A549 treated with DMSO at 1 μM for 4 hours (cell line): ENCODE measurements at places on chromosomes 1 and 21. TPM values are rescaled to one million over a fixed set of nuclear protein-coding genes. Genes with fewer than 3 reads are reported as not detected.

Gene DRAXIN
- 0.09 to 0.23 TPM (median 0.17 TPM) in 5 replicates for total RNA-seq

Gene GOLT1A
- total RNA-seq, result 3.8 to 6.4 TPM (median 5.5 TPM) in 5 replicates

Gene OPRD1
- 0.03 to 0.06 TPM (median 0.05 TPM) in 5 replicates for total RNA-seq

Gene OLIG2
- total RNA-seq, result not detected in 5 replicates

Gene VSIG8
- 0.06 to 0.07 TPM in 2 of 5 replicates, not detected in the others for total RNA-seq

Gene LRRIQ3
- total RNA-seq, result 0.54 to 0.98 TPM (median 0.82 TPM) in 5 replicates

Gene OR2L13
- total RNA-seq, result not detected in 5 replicates

Gene KRTAP19-1
- total RNA-seq, result not detected in 5 replicates

Gene F13B
- 0.05 to 0.13 TPM in 2 of 5 replicates, not detected in the others for total RNA-seq

Gene CYP4A11
- not detected in 5 replicates for total RNA-seq

Gene OR6N1
- not detected in 5 replicates for total RNA-seq

Gene PCBP3
- total RNA-seq, result 0.80 to 1.3 TPM (median 1.1 TPM) in 5 replicates

Gene WDR64
- not detected in 5 replicates for total RNA-seq

Gene ATPAF1
- 32.1 to 37.9 TPM (median 35.0 TPM) in 5 replicates for total RNA-seq

Gene CFHR1
- total RNA-seq, result 0.10 to 0.39 TPM (median 0.31 TPM) in 4 of 5 replicates, not detected in the other

Gene BTG3
- 25.6 to 33.1 TPM (median 31.4 TPM) in 5 replicates for total RNA-seq

Gene PLXNA2
- 0.48 to 0.94 TPM (median 0.86 TPM) in 5 replicates for total RNA-seq

Gene ALX3
- not detected in 5 replicates for total RNA-seq

Gene KLHDC9
- 1.6 to 1.7 TPM (median 1.7 TPM) in 5 replicates for total RNA-seq

Gene FMO5
- 0.20 to 0.38 TPM (median 0.28 TPM) in 5 replicates for total RNA-seq

Gene WNT9A
- total RNA-seq, result 6.6 to 8.9 TPM (median 8.0 TPM) in 5 replicates

Gene DMBX1
- 0.67 to 1.3 TPM (median 1.1 TPM) in 5 replicates for total RNA-seq

Gene LMOD1
- not detected in 5 replicates for total RNA-seq

Gene ARMH1
- total RNA-seq, result 0.35 to 1.1 TPM (median 0.80 TPM) in 5 replicates

Gene SH2D1B
- 0.03 to 0.15 TPM (median 0.11 TPM) in 5 replicates for total RNA-seq

Gene PROK1
- not detected in 5 replicates for total RNA-seq

Gene TSPEAR
- not detected in 5 replicates for total RNA-seq

Gene PADI4
- total RNA-seq, result 0.09 TPM in 1 of 5 replicates, not detected in the others

Gene KLF17
- total RNA-seq, result 0.18 to 0.64 TPM (median 0.31 TPM) in 5 replicates

Gene EXTL2
- 6.7 to 10.8 TPM (median 8.6 TPM) in 5 replicates for total RNA-seq

Gene ANKRD34A
- 0.17 to 0.69 TPM (median 0.23 TPM) in 5 replicates for total RNA-seq

Gene MAP3K7CL
- total RNA-seq, result 1.7 to 2.6 TPM (median 2.0 TPM) in 5 replicates

Gene CLCNKB
- 0.05 to 0.08 TPM (median 0.06 TPM) in 3 of 5 replicates, not detected in the others for total RNA-seq

Gene FAM163A
- total RNA-seq, result 0.02 TPM in 1 of 5 replicates, not detected in the others
